Cerebellar cortex (tissue), 1 donor: ENCODE measurements at places on chromosomes 12 and 14.

DNA sequence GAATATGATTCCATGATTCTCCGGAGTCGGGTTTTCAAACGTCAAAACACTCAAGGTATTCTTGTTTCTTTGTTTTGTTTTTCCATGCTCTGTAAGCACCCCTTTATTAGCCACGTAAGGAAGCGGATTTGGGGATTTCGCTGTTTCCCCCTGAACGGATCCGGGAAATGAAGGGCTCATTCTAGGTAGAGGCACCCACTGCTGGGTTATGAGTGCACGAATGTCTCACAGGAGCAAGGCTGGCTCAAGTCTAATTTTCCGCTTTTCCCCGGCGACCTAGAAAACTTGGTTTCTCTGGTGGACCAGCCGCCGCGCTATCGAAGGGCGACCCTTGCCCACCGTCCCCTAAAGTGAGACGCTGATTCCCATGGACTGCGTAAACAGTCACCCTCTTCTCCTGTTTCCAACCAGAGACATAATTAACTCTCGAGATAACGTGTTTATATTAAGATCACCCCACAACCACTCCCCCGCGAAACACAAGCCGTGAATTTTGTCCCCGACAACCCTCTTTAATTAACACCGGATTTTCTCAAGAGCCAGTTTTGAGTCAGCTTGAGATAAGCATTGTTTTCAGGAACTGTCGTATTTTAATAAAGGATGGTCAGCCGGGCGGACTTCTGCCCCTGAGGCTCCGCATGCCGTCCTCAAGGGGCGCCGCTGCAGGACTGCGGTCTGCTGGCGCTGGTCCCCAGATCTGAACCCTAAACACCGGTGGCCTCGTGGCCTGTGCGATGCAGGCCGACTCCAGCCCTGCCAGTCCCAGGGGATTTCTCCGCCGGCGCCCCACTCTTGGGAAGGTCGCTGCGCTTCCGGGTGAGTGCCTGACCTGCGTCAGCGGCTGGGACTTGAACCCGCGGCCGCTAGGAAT lies 515 bp upstream of the ABCC9 start:
- no peak for DNase-seq

DNA sequence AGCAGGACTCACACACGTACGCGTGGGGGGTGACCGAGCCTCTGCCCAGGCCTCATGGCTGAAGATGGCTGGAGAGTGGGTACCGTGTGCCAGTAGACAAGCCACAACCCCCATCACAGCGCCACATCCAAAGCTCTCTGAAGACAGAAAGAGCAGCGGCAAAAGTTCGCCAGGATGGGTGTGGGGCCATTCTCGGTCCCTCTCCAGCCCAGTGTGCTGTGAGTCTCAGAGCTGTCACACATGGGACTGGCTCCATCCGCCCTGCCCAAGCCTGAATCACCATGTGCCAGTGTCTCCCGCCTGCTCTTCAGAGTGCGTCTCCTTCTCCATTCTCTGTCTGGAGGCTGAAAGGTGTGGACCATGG lies 5.7 kb downstream of the TMEM179 start:
- DNase-seq = no peak

GRCh38 chr14:38225946-38226345 lies 18.2 kb downstream of the SSTR1 start:
- no peak for DNase-seq

DNA sequence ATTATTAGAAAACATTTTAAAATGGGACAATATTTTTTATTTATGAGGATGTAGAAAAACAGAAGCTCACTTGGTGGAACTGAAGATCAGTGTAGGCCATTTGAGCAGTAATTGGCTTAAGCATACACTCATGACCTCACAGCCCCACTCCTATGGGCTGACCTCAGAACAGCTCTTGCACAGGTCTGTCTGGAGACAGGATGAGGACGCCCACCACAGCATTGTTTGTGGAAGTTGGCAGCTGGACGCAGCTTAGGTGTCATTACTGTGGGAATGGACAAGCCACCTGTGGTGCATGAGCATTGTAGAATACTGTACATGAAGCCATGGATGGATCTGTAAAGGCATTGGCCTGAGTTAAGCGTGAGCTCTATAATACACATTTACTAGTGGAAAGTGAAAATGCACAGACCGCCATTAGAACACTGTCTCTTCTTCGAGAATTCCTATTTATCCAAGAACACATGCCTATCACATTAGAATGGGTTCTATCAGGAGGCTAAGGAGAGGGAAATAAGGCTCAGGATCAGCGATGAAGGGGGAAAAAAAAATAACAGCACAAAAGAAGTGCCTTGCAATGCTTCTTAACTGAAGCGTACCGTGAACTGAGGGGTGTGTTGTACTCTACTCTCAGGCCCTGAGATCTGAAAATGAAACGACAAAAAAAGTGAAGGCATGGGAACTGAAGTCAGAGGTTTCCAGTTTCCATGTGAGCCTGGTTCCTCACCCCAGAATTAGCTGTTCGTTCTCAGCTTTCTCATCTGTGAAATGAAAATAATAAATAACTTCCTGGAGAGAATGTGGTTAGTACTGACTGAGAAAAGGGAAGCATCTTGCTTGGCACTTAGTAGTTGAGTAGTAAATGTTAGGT lies 33.6 kb downstream of the KCNA1 start:
- DNase-seq = no peak

GRCh38 chr12:69509308-69509736 lies 39.1 kb downstream of the FRS2 start:
- no peak for DNase-seq

GRCh38 chr14:51504669-51505068 lies 147.0 kb upstream of the FRMD6 start:
- DNase-seq = no peak

GRCh38 chr12:97358361-97358760 lies 104.2 kb upstream of the RMST start:
- DNase-seq = no peak

DNA sequence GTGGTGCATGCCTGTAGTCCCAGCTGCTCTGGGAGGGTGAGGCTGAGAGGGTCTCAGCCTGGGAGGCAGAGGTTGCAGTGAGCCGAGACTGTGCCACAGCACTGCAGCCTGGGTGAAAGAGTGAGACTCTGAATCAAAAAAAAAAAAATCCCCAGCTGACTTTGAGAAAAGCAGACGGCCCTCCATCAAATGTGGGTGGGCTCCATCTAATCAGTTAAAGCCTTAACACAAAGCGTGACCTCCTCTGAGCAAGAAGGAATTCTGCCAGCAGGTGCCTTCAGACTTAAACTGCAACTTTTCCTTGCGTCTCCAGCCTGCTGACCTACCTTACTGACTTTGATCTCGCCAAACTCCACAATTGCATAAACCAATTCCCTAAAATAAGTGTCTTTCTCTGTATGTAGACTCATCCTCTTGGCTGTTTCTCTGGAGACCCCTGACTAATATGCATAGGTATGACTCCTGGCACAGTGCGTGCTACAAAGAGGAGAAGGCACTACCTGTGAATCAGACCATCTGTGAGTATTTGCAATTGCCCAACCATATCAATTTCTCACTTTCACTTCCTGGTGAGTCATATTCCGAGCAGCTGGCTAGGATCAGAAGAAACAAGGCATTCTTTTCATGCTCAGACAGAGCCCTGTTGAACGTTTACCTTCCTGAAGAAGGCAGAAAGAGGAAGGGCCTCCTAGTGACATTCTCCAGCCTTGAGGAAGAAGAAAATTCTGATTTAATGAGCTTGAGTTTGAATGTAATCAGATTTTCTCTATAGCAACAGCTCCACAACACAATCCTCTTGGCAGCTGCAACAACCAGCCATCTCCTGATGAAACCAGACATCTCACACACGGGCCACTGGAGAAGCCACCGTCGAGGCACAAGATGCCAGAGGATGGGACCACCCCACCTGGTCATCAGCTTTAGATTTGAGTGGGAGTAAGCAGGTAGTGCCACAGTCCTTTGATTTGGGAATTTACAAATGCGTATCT lies 54.3 kb downstream of the CLMN start:
- DNase-seq = no peak

- DNase-seq = peak; percentile 15
Observed at GRCh38 chr12:117907108-117907689, 61.6 kb downstream of the KSR2 start.

DNA sequence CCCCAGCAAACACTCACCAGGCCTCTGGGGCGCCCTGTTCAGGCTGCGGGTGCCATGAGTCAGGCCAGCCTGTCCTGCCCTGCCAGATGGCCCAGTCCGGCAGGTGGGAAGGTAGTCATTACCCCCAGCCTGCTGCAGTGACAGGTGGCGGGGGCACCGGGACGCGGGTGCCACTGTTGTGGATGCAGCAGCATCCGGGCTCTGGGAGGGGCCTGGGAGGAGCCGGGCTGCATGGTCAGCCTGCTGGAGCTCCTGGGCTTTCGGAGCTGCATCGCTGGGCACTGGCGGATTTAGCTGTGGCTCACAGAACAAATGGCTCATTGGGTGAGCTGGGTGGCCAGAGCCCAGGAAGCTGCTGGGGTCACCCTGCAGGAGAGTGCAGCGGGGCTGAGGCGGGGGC lies 13.5 kb downstream of the CEP170B start:
- DNase-seq = peak; percentile 85

DNA sequence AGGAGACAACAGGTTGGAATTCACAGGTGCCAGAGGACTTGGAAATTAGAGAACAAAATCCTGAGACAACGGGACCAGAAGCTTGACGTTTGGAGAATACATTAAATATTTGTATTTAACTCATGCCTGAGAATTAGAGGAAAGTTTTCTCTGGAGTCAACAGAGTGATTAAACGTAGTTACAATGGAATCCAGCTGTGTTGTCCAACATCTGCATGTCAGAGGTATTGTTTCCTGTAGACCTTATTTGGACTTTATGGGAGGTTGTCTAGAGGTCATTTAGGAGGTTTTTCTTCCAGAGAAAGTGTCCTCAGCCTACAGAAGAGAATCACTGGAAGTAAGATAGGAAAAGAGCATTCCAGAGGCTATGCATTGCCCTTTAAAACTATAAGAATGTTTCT lies 45.1 kb upstream of the RERGL start:
- DNase-seq = no peak

DNA sequence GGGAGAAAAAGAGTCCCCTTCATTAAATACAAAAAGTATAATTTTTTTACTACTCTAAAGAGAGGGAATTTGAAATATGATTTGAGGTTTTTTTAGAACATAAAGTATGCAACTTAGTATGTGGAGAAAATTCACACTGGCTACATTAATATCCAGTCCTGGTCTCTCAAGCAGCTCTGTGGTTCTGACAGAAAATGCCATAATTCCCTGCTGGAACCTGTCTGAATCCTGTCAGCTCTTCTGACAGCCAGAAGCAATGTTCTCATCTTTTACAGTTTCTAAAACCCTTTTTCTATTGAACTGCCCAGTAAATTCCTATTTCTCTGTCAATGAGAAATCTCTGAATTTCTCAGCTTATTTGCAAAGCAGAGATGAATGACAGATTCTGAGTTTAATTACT lies 13.4 kb upstream of the NOVA1 start:
- no peak for DNase-seq

- DNase-seq = no peak
Observed at GRCh38 chr12:12003609-12004008, 67.1 kb upstream of the BCL2L14 start.

DNA sequence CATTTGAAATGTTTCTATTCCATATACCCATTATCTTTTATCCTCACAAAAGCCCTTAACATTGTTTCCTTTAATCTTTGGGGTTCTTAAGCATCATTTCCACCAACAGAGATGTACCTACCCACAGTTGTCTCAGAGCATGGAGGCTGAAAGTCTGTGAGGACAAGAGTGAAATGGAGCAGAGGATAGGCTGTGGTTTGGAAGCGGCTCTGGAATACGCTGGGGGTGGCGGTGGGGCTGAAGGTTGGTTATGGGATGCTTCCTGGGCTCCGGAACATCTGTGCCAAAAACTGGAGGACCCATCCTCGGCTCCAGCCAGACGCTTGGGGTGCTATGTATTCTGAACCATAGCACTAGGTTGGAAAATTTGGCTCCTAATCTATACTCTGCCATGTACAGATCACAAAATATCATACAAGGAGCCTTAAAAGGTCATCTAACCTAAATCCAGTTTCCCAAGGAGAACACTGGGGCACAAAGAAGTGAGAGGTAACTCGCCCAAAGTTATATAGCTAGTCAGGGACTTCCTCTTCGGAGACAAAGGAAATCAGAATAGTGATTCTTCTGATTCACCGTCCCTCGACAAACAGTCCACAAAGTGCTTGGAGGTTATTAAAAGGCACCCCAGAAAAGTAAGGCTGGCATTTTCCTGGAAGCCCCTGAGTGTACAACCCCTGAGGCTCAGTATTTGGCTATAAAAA lies 2.5 kb downstream of the PPP1R3E start:
- DNase-seq = no peak

DNA sequence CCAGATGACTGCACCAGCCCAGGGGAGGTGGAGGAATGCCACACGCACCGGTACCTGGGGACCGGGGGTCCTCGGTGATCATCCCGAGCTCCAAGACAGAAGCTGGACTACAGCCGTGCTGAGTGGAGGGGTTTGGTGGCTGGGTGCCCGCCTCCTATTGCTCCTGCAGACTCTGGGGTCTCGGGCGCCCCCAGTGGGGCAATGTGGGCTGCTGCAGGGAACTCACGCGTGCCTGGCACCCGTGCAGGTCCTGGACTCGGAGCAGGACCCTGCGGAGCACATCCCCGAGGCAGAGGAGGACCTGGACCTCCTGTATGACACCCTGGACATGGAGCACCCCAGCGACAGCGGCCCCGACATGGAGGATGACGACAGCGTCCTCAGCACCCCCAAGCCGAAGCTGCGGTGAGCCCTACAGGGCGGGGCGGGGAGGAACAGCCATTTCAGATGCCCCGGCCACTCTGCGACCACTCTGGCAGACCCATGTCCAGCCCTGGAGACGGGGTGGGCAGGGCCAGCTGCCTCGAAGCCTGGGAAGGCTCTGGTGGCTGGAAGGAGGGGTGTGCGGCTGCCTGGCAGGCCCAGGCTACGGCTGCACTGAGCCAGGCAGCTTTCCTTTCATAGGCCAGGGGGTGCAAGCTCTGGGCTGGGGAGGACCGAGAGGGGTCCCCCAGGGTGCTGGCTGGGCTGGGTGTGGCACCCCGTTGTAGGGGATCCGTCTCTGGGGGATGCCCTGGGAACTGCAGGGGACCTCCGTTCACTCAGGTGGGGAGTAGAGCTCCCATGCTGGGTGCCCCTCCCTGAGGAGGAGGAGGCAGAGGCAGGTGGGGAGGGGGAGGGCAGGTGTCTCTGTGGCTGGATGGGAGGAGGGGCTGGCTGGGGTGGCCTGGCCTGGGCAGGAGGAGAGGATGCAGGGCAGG lies 21.6 kb upstream of the TEX22 start:
- DNase-seq = no peak

DNA sequence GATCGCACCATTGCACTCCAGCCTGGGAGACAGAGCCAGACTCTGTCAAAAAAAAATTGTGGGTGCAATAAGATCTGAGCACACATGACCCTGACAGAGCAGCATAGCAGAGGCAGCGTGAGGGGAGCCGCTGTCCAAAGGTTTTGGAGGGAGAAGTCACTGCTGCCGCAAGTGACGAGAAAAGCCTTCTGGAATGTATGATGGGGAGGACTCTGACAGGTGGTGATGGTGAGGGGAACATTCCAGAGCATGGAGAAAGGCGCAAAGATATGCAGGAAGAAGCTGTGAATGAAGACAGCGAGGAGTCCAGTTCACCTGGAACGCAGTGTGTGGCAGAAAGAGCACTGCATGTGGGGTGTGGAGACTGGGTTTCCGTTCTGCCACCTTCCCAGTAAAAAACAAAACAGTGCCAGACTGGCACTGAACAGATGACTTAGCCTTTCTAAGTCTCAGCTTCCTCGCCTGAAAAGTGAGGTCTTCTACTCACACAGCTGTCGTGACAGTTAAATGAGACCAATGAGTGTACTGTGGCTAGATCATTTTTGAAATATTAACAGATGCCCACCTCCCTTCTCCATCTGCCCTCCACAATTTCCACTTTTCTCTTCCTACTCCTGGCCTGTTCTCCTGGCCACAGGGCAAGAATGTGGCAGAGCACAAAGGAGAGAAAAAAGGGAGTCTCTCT lies 53.4 kb upstream of the PTHLH start:
- no peak for DNase-seq
